ENCODE measurements at places on chromosomes 12 and 14.

DNA sequence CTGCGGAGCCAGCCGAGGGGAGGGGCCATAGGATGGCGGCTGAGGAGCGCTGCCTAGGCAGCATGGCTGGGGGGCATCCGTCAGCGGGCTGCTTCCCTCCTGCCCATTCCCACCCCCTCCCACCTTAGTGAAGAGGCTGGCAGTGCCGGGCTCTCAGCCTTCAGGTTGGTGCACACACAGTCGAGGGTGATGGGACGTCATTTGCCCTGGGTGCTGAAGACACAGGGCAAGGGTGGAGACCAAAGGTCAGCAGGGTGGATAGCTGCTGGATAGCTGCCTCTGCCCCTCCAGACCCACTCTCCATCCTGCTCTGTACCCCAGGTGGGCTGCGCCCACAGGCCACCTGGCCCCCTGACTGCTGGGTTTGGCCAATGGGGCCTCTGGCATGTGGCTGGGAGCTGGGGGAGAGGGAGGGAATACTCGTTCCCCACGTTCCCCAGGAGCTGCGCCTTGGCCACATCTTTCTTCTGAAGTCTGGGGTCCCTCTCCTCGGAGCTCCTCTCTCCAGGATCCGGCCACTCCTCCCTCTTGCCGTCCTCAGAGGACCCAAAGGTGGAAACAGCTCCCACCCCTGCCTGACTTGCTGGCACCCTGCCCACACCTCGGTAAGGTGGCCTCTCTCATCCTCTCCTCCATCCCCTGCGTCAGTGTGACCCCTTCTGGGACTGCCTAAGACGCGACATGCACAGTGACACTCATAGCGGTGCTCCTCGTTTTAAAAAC, 11.2 kb upstream of the CDC42BPB start:
- DNase-seq, result no peak

GRCh38 chr14:69543341-69544115, 31.1 kb downstream of the CCDC177 start:
- DNase-seq, result peak; percentile 76

- no peak for DNase-seq
These were observed 3.2 kb downstream of the SIX4 start for GRCh38 chr14:60720962-60721325.

- DNase-seq, result peak; percentile 66
These were observed 148.7 kb downstream of the ETV6 start for GRCh38 chr12:11798006-11798708.

DNA sequence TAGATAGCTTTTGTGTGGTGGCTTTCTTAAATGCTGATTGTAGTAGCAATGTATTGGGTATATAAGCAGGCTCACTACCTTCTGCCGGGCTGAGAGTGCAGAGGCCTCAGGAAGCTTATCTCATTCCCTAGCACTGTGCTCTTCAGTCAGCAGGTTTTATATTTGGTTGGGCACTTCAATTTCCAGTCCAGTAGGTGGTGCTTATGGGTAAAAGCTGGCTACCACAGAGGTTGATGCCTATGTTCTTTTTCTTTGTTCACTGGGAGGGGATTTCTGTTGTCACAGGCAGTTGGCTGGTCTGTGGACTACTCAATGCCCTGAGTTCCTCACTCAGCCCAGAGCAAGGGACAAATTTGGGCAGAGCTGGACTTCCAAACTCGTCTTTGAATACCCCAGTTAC, 43.0 kb upstream of the GLIPR1 start:
- peak; percentile 59 for DNase-seq

DNA sequence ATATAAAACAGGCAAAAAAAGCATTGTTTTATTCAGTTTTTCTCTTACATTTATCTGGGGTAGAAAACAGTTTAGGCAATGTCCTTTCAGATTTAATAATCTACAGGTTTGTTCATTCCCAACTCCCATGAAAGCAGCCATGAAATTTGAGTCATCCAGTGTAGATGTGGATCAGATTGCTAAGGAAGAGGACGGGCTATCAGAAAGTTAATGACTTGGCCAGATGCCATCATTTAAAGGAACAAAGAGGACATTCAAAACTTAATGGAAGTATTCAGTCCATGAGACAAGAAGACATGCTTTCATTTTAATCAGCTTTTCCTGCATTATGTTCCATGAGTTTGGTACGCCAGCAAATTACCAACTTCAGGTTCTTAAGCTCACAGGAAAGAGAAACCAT, 31.1 kb upstream of the POC1B start:
- DNase-seq, result no peak

- no peak for DNase-seq
These were observed 1122.4 kb upstream of the USP15 start for GRCh38 chr12:61137677-61138414.

DNA sequence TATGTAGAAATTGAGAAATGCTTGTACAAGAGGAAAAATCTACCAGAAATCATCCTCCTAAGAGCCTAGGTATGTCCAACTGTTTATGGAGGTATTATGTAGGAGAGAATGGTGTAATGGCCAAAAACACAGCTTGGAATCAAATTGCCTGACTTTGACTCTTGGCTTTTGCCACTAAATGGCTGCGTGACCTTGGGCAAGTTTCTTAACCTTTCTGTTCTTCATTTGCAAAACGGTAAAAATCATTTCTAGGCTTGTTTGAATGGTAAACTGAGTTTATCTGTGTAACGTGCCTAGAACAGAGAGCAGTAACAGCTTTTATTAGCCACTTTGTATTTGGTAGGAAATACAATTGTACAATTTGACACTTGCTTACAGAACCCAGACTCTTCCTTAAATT, 4.9 kb upstream of the GRIP1 start:
- no peak for DNase-seq

GRCh38 chr14:69036757-69037506, 57.8 kb upstream of the ACTN1 start:
- DNase-seq, result no peak

DNA sequence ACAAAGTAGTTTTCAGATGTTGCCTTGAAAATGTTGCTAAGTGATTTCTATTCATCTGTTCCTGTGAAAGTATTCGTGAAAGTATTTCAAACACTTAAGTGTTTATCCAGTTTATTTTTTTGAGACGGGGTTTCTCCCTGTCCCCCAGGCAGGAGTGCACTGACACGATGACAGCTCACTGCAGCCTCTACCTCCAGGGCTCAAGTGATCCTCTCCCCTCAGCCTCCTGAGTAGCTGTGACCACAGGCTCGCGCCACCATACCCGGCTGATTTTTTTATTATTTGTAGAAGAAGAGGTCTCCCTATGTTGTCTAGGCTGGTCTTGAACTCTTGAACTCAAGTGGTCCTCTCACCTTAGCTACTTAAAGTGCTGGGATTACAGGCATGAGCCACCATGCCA, 1.7 kb downstream of the ZDHHC17 start:
- no peak for DNase-seq

- no peak for DNase-seq
These were observed 55.2 kb downstream of the TMCC3 start for GRCh38 chr12:94595152-94595551.

- DNase-seq, result no peak
These were observed 26.0 kb downstream of the LRP6 start for GRCh38 chr12:12240662-12241340.

DNA sequence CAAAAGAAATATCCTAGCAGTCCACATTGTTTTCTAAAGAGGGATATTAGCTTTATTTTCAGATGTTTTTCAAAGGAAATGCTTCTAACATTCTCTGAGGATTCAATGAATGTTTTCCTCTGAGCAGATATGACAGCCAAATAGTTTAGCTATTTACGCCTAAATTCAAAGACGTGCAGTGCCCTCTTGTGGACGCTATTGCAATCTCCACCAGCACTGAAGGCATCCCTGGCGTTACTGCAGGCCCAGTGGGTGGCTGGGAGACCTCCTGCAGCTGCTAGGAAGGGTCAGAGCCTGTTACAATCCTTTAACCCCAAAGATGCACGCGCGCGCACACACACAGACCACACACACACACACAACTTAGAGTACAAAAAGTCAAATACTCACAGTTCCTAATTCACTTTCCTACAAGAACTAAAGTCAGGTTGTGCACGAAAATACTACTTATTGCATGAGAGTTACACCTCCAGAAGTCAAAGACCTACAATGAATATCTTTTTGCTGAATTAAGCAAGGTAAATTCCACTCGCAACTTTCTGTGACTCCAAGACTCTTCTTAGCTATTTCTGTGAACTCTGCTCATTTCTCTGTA, 589.3 kb upstream of the TMEM132C start:
- DNase-seq, result peak; percentile 16

- DNase-seq, result no peak
These were observed 253.1 kb upstream of the FKBP4 start for GRCh38 chr12:2541631-2542204.

GRCh38 chr14:88326352-88327103, 3.5 kb upstream of the KCNK10 start:
- DNase-seq, result no peak

GRCh38 chr12:32559434-32559833, 119.7 kb upstream of the DNM1L start:
- DNase-seq, result peak; percentile 21

DNA sequence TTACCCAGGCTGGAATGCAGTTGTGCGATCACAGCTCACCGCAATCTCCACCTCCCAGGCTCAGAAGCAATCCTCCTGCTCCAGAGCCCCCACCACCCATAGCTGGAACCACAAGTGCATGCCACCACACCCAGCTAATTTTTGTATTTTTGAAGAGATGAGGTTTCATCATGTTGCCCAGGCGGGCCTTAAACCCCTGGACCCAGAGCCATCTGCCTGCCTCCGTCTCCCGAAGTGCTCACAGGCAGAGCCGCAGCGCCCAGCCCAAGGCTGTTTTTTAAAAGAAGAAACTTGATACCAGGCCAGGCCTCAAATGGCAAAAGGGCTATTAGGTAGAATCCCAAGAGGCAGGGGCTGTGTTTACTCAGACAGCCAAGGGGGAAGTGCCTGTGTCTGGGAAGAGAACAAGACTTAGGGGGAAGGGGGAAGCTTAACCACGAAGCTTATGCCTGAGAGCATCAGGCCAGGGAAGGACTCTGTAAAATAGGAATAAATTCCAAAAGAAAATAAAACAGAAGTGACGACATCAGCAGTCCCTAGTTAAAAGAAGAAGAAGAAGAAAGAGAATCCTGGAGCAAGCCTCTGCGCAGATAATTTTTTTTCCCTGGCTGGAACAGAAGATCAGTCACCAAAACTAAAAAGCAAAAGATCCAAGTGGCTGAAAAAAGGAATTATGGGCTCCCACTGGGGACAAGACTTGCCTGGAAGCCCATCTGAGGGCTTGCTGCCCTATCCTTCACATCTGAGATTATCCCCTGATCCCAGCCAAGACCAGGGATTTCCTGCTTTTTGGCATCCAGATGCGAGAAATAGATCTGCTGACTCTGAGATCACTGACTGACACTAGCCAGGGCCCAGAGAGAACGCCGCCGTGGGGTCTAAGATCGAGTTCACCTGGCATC, 170.5 kb downstream of the NDUFA12 start:
- peak; percentile 78 for DNase-seq

DNA sequence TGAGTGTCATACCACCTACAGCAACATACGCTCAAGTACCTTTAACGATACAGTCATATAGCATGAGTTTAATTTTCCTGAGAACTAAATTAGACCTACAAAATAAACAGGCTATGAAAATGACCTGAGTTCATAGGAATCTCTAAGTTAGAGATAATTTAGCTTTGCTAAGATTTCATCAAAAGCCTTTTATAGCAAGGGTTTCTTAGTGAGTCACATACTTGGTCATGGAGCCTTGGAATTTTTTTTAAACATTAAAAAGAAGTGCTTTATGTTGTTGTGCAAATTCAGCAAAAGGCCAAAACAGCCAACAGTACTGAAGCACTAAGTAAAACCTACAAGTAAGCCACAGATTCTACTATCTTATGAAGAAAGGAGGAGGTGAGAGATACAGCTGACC, 93.6 kb upstream of the FERMT2 start:
- no peak for DNase-seq

DNA sequence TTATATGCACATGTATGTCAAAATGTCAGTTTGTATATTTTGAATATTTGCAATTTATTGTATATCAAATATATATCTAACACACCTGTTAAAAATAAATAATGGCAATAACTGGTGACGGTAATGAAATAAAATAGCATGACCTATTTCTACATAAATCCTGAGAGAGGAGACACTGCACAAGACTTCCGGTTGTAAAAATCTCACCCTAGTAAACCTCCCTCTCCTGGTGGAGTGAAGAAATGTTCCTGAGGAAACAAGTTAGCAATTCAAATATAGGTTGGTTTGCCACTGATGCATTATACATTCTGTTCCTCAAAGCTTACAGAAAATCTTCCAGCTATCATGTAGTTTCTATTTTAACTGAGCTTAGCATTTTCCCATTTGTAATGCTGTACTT, 166.1 kb upstream of the SYT10 start:
- peak; percentile 8 for DNase-seq

DNA sequence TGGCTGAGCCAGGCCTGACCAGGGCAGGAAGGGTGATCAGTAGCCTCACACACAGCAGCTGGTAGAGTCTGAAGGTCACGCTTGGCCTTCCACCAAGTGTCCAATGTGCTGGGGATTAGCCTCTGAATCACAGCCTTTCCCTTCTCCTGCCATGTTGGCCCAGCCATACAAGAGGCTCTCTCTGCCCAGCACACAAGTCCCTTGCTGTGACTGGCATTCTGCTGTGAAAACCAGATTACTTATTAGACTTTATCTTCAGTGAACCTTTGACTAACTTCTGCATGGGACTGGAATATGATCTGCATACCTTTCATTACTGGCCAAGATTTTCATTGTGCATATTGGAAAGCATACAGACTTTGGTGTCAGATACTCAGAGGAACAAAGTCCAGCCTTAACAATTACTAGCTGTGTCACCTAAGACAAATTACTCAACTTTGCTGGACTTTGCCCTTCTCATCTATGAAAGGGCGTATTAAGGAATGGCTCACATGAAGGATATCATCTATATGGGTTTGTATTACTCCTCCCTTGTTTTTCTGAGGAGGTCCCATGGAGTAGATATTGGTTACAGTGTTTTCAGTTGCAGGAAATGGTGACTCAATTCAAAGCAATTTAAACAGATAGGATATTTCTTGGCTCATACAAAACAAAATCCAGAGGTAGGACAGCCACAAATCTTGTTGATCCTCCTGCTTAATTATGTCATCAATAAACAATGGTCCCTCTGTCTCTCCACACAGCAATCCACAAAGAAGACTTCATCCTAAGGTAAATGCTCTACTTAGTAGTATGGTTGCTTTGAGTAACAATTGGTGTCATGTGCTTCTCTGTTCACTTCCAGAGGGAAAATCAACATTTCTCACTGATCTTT, 99.6 kb downstream of the DYRK2 start:
- no peak for DNase-seq

GRCh38 chr12:108313606-108314351, 25.3 kb downstream of the CMKLR1 start:
- peak; percentile 91 for DNase-seq

GRCh38 chr12:61566183-61566582, 694.0 kb upstream of the USP15 start:
- DNase-seq, result no peak

Measured in inflammatory macrophage treated with lipopolysaccharide for 4 hours (primary cell).